ENCODE measurements at places on chromosomes 16 and 17.

DNA sequence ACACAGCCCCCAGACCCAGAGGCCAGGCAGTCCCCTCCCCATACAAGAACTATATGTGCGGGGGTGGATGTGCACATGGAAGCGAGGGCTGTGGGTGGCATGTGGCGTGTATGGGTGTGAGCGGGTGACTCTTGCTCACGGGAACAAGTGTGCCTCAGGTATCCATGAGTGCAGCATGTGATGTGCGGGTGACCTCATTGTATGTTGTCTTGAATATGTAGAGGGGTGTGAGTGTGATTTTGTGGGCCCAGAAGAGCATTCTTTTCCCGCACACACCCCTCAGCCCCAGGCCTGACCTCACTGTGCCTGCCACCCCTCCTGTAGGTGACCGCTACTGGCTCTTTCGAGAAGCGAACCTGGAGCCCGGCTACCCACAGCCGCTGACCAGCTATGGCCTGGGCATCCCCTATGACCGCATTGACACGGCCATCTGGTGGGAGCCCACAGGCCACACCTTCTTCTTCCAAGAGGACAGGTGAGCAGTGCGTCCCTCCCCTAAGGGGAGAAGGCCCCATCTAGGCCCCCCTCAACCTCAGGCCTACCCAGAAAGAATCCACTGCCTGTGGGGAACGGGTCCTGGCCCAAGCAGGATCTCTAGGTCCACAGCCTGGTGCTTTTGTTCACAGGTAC is 17.4 kb downstream of the MMP15 start:
- DNase-seq: no peak

DNA sequence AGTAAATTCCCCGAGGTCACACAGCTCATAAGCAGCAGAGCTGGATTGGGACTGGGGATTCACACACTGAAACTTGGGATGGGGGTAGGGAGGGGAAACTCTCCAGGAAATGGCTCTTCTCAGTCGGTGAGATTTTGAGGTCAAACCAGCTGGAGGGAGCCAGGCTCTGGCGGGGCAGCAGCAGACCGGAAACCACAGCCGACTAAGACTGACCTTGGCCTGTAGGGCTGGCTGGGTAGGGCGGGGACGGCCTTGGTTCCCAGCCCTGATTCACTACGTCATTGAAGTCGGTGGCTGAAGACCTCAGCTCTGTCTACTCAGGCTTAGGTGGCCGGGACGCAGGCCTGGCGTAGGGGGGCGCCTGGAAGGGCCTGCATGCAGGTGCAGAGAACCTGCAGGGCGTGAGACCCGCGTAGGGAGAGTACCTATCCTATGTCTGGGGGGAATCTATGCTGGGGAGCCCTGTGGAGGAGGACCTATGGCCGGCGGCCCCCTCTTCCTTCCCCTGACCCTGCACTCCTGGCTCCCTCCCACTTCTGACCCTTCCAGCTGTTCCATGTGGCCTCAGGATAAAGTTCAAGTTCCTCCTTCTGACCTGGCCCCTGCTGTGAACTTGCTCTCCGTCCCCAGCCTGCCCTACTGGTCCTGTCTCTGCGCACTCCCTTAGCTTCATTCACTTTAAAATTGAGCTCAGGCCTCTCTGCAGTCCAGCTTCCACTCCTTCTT is 11.9 kb upstream of the SLC4A1 start:
- DNase-seq: peak; percentile 12

GRCh38 chr16:85229869-85230462 is 117.7 kb upstream of the CIBAR2 start:
- DNase-seq: no peak

GRCh38 chr16:8826278-8826879 is 28.7 kb downstream of the PMM2 start:
- DNase-seq: no peak

- no peak for DNase-seq
These were observed 72.2 kb upstream of the METTL9 start for GRCh38 chr16:21526923-21527807.

- no peak for DNase-seq
These were observed 10.5 kb downstream of the CBFB start for GRCh38 chr16:67039260-67040020.

GRCh38 chr16:89044418-89045180 is 49.1 kb upstream of the ACSF3 start:
- no peak for DNase-seq

DNA sequence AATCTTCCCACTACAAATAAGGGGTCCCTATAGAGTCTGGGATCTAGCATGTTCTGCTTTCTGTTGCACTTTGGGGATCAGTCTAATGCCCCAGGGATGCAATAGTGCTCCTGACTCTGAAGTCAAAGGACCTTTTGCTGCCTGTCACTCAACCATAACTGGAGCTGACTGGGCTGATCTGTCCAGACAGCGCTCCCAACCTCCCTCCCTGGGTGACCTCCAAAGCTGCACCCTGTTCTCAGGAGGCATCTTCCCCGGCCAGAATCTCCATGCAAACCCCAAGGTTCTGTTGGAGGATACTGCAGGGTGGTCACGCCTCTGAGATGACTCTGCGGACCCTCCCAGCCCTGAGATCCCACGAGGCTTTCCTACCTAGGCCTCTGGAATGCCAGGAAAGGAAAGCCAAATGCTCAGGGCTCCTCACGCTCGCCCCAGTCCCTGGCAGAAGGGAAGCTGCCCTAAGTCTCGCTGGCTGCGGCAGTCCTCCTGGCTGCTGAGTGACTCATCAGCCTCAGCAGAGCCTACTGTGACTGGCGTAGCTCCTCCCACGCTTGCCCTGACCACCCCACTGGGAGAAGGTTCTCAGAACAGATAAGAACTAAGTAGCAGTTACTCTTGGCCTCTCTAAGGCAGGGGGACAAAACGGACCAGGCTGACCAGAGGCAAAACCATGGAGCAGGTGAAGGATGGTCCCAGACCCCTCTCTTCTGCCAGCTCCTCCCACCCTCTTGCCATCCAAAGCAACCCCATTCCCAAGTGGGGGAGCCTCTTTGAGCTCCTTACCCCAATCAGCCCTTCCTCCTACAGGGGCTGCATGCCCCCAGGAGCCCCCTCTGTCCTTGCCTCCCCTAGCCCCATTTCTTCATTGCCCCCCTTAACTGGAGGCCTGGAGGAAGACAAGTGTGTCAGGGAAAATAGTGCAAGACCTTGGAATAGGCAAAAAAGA is 124.1 kb upstream of the TNRC6C start:
- DNase-seq: peak; percentile 65

DNA sequence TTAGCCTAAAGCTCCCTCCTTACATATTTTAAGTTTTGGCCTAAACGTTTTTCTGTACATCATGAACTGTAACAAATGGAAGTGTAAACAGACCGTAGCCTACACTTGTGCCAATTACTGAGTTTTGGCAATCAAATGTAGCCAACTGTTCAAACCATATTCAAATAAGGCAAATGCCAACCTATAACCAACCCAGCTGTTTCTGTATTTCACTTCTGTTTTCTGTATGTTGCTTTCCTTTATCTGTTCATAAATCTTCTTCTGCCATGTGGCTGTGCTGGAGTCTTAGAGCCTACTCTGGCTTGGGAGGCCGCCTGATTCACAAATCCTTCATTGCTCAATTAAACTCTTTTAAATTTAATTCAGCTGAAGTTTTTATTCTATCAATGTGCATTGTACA is 6.9 kb upstream of the C16orf78 start:
- no peak for DNase-seq

DNA sequence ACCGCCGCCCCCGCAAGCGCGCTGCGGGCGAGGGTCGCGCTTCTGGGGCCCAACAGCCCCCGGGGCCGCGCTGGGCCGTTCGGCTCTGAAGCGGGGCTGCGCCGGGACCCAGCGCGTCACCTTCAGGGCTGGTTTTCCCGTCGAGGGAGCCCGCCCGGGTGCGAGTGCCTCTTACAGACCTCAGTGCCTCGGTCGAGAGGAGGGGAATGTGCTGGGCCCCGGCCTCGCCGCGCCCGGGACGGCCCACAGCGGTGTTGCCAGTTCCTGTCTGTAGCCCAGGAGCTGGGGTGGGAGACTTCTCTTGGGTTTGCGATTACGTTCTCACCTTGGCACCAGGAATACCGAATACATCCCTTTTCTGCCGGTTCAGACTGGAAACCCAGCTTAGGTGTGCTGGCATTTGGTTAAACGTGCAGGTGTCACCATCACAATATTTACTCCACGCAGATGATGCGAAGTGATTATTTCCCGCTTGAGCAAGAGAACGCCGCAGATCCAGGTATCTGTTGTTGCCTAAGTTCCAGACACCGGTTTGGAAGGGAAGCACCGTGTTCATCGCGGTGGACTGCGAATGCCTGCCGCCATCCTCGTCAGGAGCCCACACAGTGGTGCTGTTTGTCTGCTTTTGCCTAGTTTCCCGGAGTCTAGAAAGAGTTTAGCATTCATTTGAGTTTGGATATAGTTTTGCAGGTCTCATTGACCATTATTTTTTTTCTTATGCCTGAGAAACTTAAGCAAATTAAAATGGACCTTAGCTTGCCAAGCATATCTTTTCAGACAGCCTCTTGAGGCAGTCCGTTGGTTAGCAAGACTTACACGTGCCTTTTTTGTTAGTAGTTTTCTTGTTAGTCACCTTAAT is 914 bp downstream of the MAP1LC3B start:
- no peak for DNase-seq

- DNase-seq: no peak
These were observed 512.4 kb downstream of the HS3ST4 start for GRCh38 chr16:26204138-26204537.

DNA sequence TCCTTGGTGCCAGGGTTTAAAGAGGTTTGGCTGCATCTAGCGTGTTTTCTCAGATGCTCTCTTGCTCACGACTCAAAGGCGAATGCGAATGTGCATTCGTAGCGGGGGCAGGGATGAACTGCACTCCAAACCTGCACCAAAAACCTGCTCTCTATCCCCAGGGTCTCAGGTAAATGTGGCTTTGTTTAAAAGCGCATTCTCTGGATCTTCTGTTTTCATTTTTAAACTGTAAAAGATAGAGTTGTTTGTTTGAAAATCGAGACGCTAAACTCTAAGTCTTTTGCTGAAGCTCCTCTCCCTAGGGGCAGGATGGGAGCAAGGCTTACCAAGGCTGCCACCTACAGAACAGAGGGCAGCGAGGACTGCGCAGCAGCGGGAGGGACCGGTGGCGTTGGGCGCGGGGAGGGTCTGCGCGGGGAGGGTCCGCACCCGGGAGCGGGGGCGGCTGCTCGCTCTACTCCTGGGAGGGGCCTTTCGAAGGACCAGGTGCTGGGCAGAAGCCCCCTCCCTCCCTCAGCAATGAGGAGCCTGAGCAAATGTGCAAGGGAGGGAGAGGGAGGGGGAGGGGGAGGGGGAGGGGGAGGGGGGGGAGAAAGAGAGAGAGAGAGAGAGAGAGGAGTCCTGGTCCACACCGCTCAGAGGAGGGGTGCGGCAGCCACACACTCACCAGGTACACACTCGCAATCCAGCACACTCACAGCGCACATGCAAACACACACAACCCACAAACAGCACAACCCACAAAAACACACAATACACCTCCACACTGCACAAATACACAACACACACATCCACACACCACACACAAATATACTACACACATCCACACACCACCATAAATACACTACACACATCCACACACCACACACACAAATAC is 142.8 kb downstream of the GRIN2A start:
- DNase-seq: no peak

GRCh38 chr16:27823421-27823820 is 240.1 kb downstream of the GSG1L start:
- DNase-seq: no peak

DNA sequence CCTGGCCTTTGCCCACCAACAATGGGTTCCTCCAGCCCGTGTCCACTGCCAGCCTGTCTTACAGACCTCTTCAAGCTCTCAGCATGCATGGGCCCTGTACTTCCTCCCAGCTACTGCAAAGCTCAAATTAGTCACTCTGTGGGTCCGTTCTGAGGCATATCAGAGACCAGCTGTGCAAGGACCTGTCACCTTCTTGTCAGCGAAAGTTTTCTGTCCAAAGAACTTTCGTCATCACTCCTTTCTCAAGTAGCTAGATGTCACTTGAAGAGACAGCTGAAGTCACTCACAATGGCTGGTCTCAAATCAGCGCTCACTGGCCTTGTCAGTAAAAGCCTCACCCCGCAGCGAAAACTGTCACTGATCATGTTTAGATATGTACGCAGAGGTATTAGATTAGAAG is 91.4 kb upstream of the DYNLRB2 start:
- DNase-seq: no peak

GRCh38 chr17:19369846-19370492 is 7.4 kb upstream of the B9D1 start:
- no peak for DNase-seq

DNA sequence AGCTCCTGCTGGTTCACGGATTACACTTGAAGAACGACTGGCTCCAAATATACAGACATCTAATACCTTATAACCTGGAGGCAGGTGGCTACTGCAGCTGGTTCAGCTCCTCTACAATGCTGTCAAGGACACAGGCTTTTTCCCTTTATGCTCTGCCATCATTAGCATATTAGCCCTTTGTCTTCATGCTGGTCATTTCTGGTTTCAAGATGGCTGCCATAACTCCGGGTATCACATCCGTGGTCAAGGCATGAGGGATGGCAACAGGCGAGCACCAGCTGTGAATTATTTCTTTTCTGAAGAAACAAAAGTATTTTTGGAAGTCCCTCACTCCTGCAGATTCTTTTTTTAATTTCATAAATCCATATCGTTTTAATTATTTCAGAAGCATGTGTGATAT is 124.3 kb upstream of the MED13 start:
- DNase-seq: no peak

DNA sequence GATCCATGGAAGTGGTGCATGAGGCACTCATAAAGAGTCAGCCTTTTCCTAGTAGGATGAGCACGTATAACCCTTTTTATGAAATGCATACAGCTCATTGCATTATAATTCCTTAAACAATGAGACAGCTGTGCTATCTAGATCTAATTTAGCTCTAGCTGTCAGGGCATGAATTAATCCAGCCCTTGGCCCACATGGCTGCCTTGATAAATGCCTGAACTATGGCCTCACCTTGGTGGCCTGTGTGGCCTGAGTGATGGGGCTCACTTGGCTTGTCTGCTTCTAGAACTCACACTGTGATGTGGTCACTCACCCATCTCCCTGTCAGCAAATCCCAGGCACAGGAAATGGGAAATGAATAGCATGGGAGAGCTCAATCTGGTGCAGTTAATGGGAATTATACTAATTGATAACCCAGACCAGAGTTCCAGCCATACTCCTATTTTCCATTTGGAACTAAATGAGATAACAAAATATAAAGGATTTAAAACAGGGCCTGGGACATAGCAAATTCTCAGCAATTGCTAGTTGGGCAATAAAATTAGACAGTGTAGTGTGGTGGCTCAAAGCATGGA is 153.6 kb downstream of the HS3ST2 start:
- DNase-seq: no peak

DNA sequence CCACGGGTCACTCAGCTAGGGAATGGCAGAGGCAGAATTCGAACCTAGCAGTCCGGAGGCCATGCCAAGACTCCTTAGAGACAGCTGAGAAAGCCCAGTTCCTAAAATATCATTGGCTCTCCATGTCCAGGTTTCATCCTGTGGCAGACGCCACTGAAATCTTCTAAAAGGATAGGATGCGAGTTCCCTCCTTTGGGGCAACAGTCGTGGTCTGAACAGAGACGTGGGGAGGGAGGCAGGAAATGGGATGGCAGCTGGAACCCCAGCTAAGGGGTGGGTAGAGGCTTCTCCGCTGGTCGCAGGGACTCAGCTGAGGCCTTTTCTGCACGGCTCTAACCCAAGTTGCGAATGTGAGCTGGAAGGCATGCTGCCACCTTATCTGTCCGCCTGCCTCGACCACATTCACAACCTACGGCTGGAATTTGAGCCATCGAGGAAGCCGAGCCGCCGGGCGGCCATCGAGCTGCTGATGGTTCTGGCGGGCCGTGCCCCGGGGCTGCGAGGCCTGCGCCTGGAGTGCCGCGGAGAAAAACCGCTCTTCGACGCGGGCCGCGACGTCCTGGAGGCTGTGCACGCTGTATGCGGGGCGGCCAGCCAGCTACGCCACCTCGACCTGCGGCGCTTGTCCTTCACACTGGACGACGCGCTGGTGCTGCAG is 1.9 kb upstream of the HSF4 start:
- no peak for DNase-seq

Measured in thoracic aorta (tissue), 2 donors.